ENCODE measurements at places on chromosomes 5 and 9.

- DNase-seq = no peak
Observed at GRCh38 chr9:77649109-77649812, 1.1 kb upstream of the GNA14 start.

GRCh38 chr9:114369216-114370130, 18.3 kb downstream of the AKNA start:
- DNase-seq = no peak

DNA sequence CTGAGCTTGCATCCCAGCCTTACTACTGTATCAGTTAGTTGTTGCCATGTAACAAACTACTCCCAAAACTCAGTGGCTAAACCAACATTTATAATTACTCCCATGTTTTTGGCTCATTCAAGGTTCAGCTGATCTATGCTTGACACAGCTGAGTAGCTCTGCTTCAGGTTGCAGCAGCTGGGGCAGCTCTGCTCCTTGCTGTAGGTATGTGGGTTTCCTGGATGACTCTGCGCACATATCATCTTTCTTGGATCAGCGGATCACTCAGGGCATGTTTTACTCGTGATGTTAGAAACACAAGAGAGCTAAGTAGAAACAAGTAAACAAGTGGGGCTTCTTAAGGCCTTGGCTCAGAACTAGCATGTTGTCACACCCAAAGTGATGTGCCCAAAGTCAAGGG, 15.1 kb downstream of the TEK start:
- no peak for DNase-seq

- no peak for DNase-seq
Observed at GRCh38 chr5:168765551-168766425, 186.6 kb upstream of the PANK3 start.

GRCh38 chr9:98551511-98552286, 157.0 kb downstream of the GABBR2 start:
- DNase-seq = no peak

DNA sequence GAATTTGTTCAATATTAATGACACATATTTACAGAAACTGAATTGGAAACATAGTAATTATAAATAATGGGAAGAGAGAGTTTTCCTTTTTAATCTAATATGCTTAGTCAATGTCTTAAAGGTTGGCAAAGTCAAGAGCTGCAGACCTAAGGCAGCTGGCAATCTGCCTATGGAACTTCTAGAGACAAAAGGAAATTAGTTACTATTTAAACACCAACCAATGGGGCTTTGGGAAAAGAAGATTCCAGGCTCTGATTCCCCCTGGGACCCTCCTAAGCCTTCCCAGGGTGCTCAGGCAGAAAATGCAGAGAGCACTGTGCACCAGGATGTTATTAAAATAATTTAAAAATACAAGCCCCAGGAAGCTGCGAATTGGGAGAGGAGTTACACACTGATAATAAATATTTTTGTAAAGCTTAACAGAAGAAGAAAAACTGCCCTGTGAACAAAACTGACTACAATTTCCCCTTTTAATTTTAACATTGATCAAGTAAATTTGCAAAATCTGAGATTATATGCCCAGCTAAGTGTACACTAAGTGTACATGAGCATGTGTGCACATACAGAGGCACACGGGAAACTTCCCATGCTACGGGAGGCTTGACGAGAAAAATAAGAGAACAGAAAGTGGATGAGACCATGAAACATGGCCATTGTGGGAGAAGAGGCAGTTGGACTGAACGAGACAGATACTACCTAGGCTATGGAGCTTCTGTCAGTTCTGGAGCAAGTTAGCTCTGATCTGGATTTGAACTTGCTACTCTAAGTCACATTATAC, 77.4 kb upstream of the ADAMTS16 start:
- DNase-seq = no peak

- DNase-seq = no peak
Observed at GRCh38 chr5:113183694-113184093, 207.1 kb downstream of the DCP2 start.

GRCh38 chr9:114318416-114318815, 4.5 kb upstream of the ORM1 start:
- no peak for DNase-seq

- DNase-seq = peak; percentile 96
Observed at GRCh38 chr9:91164724-91165520, 196.8 kb downstream of the AUH start.

DNA sequence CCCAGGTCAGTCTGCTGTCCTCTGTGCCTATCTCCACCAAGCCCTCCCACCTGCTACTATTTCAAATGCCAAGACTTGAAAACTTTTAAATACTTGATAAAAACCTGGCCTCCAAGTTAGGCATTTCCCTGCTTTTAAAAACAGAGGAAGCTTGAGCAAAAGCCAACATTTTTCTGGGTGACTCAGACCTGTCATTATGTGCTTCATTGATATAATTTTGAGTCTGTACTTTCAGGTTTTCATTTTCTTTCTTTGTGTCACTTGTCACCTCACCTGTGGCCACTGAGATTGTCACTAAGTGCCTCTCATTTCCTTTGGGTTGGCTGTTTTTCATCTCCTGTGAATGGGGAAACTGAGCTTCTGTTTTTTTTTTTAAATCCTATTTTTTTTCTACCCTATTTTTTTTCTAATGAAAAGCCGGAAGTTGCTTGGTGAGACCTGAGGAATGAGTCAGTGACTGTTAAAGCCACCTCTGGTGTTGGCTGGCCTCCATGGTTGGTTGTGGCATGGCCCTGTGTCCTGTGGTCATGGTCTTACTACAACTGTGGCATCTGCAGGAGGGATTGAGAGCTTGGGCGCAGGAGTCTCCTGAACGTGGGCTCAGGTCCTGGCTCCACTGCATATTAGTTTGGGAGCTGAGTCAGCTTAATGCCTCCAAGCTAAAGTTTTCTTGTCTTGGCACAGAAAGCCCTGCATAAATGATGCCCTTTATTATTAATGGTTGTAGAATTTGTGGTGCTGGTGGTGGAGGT, 56.7 kb downstream of the ARHGAP26 start:
- peak; percentile 97 for DNase-seq

GRCh38 chr5:1633605-1634336, 110.0 kb upstream of the LPCAT1 start:
- no peak for DNase-seq

- DNase-seq = no peak
Observed at GRCh38 chr5:172453986-172454357, 353 bp downstream of the SH3PXD2B start.

DNA sequence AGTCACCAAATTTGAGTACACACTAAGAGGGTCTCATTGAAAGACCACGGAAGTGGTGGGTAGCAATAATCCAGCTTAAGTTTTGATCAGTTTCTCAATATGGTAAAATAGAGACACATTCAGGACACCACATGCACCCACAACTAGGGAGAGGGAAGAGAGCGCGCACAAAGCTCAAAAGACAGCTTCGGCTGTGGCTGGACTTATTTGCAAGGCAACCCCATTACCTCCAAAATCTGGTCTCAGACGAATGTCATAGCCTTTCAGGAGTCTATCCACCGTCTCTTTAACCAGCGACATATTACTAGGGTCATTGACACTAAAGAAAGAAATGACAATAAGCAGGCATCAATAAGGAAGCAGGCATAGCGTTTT, 443 bp downstream of the GABRB2 start:
- DNase-seq = no peak

GRCh38 chr5:142100307-142100706, 8.3 kb upstream of the NDFIP1 start:
- no peak for DNase-seq

GRCh38 chr5:5882706-5883105, 460.2 kb downstream of the ICE1 start:
- no peak for DNase-seq

GRCh38 chr9:9124616-9125015, 1325.0 kb upstream of the DMAC1 start:
- DNase-seq = no peak

GRCh38 chr9:22124263-22125011, 115.3 kb upstream of the CDKN2B start:
- DNase-seq = no peak

GRCh38 chr5:173704615-173705511, 88.4 kb upstream of the BOD1 start:
- DNase-seq = no peak

DNA sequence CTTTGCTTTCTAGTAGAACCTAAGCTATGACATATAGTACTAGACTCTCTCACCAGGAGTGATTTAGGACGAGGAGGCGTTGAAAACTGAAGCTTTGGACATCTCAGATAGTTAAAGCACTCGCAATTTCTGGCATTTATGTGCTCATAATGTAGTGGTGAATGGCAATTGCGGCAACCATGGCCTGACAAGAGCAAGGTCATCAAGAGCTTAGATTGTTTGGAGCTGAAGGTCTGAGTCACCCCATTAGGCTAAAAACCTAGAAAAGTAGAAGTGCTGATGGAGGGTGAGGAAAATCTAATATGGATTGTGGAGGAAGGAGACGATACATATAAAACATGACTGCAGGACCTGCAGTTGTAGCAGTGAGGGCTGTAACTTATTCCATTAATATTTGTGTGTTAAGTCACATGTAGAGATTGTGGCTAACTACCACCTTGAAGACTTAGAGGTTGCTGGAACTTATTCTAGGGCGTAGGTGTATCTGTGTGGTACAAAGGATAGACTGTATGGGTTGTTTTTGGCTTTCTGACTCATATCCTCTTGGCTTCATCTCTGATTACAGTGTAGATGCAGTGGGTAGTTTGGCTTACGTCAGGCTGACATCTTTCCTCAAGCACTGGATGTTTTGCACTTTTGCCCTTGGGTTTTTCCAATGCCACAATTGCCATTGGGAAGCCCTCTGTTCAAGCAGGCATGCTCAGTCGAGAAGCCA, 138.9 kb upstream of the CDKN2B start:
- DNase-seq = peak; percentile 26

DNA sequence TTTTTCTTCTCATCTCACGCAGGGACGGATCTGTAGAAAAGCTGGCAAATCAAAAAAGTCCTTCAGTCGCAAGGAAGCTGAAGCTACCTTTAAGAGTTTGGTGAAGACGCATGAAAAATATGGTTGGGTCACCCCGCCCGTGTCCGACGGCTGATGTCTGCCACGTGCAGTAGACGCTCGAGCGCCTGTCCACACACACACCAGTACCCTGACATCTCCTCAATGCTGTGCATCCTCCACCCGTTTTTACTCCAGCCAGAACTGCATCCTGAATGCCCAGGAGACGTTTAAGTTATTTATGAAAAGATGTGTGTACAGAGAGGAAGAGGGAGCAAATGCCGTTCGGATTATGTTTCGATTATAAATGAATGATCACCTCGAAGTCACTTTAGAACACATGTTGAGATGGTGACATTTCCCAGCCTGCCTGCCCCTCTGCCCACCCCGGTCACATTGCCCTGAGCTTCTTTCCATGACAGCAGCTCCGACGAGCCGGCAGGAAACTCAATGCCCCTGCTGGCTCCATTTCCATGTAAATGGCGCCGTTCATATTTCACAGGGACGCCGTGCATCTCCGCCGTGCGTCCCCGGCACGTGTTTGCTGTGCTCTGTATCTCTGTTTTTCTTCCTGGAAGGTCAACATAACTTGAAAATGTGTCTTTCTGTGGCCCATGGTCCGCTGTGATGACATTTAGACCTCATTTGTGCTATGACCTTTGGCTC, 42.7 kb downstream of the UBE2QL1 start:
- DNase-seq = no peak

- no peak for DNase-seq
Observed at GRCh38 chr5:92337772-92338234, 954.7 kb upstream of the ARRDC3 start.

DNA sequence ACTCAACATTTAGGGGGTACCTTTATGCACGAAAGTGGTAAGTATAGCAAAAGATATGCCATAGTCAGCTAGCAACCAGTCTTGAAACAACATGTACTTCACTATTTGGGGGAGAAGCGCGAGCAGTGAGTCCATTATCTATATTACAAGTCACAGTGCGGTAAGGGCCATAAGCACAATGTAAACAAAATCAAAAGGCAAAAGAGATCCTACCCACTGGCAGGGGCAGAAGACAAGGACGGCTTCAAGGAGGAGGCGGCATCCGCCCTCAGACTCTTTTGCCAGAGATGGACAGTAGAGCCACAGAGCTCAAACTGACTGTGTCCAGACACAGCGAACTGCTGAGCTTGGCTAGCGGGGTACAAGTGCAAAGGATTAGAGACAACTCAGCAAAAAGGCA, 9.6 kb downstream of the MAPK9 start:
- no peak for DNase-seq

GRCh38 chr9:117258184-117258866, 156.5 kb downstream of the ASTN2 start:
- DNase-seq = no peak

- DNase-seq = peak; percentile 62
Observed at GRCh38 chr5:27830546-27830945, 792.2 kb upstream of the CDH9 start.

- no peak for DNase-seq
Observed at GRCh38 chr9:123749580-123750202, 180.2 kb downstream of the DENND1A start.

DNA sequence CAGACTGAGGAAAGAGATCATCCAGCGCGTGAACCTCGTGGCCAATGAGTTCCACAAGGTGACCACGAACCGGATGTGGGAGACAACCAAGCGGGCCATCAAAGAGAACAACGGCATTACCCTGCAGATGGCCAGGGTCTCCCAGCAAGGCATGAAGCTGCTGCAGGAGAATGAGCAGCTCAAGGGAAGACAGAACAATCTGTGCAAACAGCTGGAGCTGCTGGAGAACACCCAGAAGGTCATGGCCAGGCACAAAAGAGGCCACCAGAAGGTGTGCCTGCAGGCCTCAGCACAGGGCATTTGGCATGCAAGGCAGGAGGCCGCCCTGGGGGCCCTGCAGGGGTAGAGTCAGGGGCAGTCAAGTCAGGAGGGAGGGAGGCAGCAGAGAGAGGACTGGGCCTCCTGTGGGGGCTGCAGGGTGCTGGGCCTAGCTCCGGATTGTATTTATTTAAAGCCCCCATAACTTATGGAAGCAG, 4.2 kb downstream of the PTRH1 start:
- no peak for DNase-seq

- DNase-seq = no peak
Observed at GRCh38 chr5:52983731-52984636, 5.2 kb upstream of the ITGA2 start.

DNA sequence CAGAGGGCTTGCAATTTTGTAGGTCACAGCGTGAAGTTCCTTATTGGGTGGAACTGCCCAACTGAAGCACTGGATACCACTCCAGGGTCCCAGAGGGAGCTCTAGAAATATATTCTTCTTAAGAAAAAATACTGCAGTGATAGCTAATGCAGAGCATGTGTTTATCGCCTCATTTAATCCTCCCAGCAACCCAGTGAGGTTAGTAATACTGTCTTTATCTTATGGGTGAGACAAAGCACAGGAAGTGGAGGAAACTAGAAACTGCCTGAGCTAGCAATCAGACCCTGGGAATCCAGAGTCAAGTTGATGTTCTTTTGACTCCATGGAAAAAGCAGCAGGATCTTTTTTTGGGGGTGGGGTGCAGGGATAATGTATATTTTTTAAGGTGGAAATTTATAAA, 153.3 kb downstream of the PJA2 start:
- DNase-seq = no peak

- no peak for DNase-seq
Observed at GRCh38 chr5:154541553-154541952, 63.5 kb upstream of the HAND1 start.

- DNase-seq = no peak
Observed at GRCh38 chr5:108148715-108149139, 233.2 kb downstream of the FBXL17 start.
